8988T (cell line): ENCODE measurements at places on chromosomes 16 and 17.

- no peak for DNase-seq
Observed at GRCh38 chr17:41211845-41212466, 14.5 kb upstream of the KRTAP9-2 start.

GRCh38 chr17:19979917-19980770 is 2.5 kb upstream of the AKAP10 start:
- no peak for DNase-seq

DNA sequence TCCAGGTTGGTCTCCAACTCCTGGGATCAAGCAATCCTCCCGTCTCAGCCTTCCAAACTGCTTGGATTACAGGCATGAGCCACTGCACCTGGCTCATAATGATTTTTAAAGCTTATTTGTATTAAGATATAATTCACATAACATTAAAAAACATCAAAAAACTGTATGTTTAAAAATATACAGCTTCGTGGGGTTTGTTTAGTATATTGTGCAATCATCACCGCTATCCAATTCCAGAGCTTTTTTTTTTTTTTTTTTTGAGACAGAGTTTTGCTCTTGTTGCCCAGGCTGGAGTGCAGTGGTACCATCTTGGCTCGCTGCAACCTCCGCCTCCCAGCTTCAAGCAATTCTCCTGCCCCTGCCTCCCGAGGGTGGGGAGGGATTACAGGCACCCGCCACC is 11.0 kb upstream of the SLC25A19 start:
- no peak for DNase-seq

GRCh38 chr17:27824745-27825144 is 24.4 kb upstream of the NOS2 start:
- no peak for DNase-seq

- no peak for DNase-seq
Observed at GRCh38 chr16:51707666-51708065, 556.6 kb upstream of the SALL1 start.

DNA sequence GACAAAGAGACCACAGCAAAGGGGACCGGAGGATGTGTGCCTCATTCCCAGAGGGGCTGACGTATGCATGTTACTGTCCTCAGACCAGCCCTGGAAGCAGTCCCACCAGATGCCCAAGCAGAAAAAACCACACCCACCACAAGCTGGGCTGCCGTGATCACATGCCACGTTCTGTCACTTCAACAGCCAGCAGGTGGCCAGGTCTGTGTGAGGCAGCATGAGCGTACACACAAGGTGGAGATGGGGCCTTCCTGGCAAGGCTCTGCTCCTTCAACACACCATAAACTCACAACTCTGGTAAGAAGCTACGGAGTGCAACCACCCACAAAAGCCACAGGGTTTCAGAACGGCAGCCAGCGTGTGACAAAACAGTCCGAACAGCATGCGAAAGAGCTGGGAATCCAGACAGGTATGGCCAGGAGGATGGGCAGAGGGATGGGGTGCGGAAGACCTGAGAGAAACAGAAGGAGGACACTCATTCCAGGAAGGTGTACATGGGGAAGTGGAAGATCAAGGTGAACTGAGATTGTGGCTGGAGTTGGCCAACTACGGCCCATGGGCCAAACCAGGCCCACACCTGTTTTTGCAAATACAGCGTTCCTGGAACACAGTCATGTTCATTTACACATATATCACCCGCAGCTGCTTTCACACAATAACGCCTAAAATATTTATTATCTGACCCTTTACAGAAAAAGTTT is 27.9 kb downstream of the MBTPS1 start:
- DNase-seq = no peak

GRCh38 chr16:15972046-15972868 is 22.8 kb downstream of the ABCC1 start:
- DNase-seq = no peak

DNA sequence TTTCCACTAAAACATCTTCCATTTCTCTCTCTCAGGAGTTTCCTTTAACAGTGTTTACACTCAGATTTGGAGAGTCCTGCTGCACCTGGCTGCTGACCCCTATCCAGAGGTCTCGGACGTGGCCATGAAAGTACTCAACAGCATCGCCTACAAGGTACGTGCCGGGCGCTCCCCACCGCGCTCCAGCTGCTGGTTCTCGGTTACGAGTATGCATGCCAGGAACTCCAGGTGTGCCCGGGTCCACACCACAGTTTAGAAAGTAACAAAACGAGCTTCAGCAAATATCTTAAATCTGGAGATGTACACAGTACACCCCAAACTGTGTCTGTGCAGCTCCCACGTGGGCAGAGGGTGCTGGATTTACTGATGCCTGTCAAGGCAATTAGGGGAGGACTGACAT is 82.9 kb upstream of the CHMP6 start:
- DNase-seq = no peak

DNA sequence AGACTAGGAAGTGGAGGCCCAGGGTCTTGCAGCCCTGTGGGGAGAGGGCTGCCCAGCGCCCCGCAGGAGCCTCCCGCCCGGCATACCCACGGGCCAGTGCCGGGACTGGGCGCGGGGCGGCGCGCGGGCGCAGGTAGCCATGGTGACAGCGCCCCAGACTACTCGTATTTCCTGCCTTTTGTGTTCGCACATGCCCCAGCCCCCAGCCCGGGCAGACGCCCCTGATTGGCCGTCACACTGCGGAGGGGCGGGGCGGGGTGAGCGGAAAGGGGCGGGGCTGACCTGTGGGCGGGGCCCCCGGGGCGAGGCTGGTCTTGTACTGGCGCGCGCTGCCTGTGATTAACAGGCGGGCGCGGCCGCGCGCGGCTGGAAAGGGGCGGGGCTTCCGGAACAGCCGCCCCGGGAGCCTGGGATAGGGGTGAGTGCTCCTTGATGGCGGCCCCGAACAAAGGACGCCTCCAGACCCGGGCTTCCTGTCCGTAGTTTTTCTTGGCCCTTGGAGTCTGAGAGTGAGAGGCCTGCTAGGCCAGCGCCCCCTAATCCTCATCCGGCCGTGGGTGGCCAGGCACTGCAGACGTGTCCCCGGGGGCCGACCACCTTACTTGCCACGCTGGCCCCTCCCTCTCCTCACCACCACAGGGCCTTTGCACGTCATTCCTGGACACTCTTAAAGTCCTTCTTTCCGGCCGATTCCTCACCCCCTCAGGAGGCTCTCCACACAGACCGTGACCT is 71.0 kb downstream of the RAI1 start:
- peak; percentile 97 for DNase-seq

- no peak for DNase-seq
Observed at GRCh38 chr16:23072769-23073549, 76.3 kb downstream of the USP31 start.
